ENCODE measurements at places on chromosomes 16 and 17. TPM values are rescaled to one million over a fixed set of nuclear protein-coding genes. Genes with fewer than 3 reads are reported as not detected.

GRCh38 chr16:86370062-86370461 lies 140.3 kb upstream of the FOXF1 start:
- no peak for DNase-seq
- no peaks in the 10 kb centered on the region for H3K4me1 ChIP-seq
- no peaks in the 10 kb centered on the region for H3K27me3 ChIP-seq
- no peak overlapping the region for H3K4me3 ChIP-seq
- no peak overlapping the region for H3K27ac ChIP-seq
- H3K36me3 ChIP-seq, result no peaks in the 10 kb centered on the region

DNA sequence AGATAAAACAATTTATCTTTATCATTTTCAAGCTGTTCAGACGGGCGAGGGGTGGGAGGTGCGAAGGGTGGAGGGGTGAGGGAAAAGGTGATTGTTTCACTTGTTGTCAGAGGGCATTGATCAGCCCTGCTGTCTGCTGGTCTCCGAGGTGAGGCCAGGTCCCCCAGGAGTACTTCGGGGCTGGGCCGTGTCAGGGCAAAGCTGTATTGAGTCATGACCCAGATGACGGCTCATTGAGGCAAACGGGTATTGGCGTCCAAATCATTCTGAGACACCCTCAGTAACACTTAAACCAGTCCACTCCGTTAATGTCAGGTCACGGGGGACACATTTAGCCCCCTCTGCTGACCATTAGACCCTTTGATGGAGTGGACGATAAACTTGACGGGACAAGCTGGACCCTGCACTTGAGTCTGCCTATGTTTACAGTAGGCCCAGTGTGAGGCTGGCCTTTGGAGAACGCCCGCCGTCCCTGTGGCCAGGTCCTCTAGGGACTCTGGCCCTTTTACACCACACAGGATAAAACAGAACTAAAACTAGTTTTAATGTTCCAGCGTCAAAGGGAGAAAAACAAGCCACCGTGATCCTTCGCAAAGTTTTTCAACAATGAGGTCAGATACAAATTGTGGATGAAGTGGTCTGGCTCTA lies 502.2 kb upstream of the ZFHX3 start:
- no peak overlapping the region for H3K27ac ChIP-seq
- no peak overlapping the region for H3K4me3 ChIP-seq
- H3K36me3 ChIP-seq, result no peaks in the 10 kb centered on the region

GRCh38 chr17:17605729-17606088 lies 14.2 kb upstream of the PEMT start:
- H3K27me3 ChIP-seq, result no peaks in the 10 kb centered on the region
- no peak overlapping the region for H3K4me3 ChIP-seq
- H3K36me3 ChIP-seq, result no peaks in the 10 kb centered on the region
- DNase-seq, result no peak
- H3K4me1 ChIP-seq, result no peaks in the 10 kb centered on the region

DNA sequence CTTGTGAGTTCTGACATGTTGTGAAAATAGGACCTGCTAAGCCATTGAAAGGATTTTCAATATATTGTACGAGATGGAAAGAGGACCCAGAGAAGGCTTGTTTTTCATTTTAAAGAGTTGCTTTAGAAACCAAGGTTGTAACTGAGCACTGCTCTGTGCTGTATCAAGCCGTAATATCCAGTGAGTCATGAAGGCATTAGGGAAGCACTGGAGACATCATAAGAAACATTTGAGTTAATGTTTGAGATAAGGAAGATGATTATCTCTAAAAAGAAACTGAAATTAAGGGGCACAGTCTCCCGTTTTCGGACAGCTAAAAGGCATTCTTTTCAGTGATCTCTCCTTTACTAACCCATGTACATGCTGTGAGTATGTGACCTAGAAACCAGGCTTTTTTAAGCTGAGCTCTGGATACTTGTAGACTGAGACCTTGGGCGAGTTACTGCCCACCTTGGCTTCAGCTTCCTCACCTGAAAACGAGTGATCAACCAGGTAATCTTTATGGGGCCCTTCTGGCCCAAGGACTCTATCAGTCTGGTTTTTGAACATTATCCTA lies 149.2 kb upstream of the TBX2 start:
- DNase-seq, result no peak
- H3K4me3 ChIP-seq, result no peak overlapping the region
- no peak overlapping the region for H3K27ac ChIP-seq
- no peaks in the 10 kb centered on the region for H3K27me3 ChIP-seq
- no peaks in the 10 kb centered on the region for H3K4me1 ChIP-seq

- DNase-seq, result no peak
- no peak overlapping the region for H3K4me3 ChIP-seq
- H3K27ac ChIP-seq, result no peak overlapping the region
- H3K36me3 ChIP-seq, result no peaks in the 10 kb centered on the region
- no peaks in the 10 kb centered on the region for H3K4me1 ChIP-seq
Observed at GRCh38 chr17:35934760-35935159, 4.2 kb upstream of the RDM1 start.

GRCh38 chr16:78435260-78435659 lies 335.8 kb downstream of the WWOX start:
- H3K36me3 ChIP-seq, result no peaks in the 10 kb centered on the region
- H3K27ac ChIP-seq, result no peak overlapping the region
- H3K4me3 ChIP-seq, result no peak overlapping the region
- H3K27me3 ChIP-seq, result no peaks in the 10 kb centered on the region
- no peaks in the 10 kb centered on the region for H3K4me1 ChIP-seq

HAPSTR1 gene
- 136 TPM for total RNA-seq

All from naive thymus-derived CD4-positive, alpha-beta T cell (primary cell).